Naive B cell (primary cell): ENCODE measurements at places on chromosomes 6 and 20. TPM values are rescaled to one million over a fixed set of nuclear protein-coding genes. Genes with fewer than 3 reads are reported as not detected.

DNA sequence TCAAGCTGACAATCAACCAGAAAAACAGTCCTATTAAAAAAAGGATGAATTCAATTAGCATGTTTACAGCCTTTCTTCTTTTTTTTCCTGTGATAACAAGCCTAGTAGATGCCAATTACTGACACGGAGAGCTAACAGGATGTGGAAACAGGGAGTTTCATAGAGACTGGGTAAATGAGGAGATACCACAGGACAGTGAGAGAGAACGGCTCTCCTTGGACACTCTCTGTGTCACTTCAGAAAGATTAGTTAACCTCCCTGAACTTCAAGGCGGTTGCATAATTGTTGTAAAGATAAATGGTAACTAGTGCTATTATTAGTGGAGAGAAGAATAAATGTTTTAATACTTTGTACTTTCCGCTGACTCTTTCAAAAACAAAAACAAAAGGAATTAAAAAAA is 14.8 kb downstream of the SLC17A5 start:
- no peak overlapping the region for H3K27ac ChIP-seq
- no peaks in the 10 kb centered on the region for H3K27me3 ChIP-seq
- no peak overlapping the region for H3K4me3 ChIP-seq
- H3K4me1 ChIP-seq, result no peaks in the 10 kb centered on the region
- H3K36me3 ChIP-seq, result peaks cover 16% of the 10 kb centered on the region
- no peak for DNase-seq

- peaks cover 37% of the 10 kb centered on the region for H3K4me1 ChIP-seq
- no peaks in the 10 kb centered on the region for H3K36me3 ChIP-seq
- no peaks in the 10 kb centered on the region for H3K27me3 ChIP-seq
Measured at GRCh38 chr20:62929051-62929538, 2.8 kb upstream of the DIDO1 start.

GRCh38 chr6:155419161-155419560 is 36.5 kb downstream of the NOX3 start:
- DNase-seq, result no peak
- peak overlapping the region; percentile 97 for H3K27ac ChIP-seq
- H3K4me3 ChIP-seq, result peak overlapping the region; percentile 99
- peaks cover 52% of the 10 kb centered on the region for H3K4me1 ChIP-seq
- H3K27me3 ChIP-seq, result no peaks in the 10 kb centered on the region

DNA sequence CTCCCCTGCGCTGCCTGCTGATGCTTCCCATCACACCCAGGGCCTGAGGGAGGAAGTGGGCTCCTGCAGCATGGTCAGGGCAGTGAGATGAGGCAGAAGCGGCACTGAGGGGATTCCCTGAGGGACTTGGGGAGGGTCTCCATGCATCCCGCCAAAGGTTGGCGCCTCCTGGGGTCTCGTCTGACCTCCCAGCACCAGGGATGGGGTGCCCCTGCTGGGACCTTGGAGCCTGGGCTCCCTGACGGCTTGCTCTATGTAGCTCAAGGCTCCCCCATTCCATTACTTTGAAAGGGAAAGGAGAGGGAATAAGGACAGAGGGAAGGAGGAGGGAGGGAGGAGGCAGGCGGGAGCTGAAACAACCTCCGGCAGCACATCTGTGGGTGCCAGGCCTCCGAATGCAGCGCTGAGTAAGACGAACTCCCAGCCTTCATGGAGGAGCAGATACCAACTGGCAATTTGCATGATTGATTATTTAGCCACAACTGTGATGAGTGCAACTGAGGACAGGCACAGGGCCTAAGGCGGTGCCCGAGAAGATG is 259.3 kb downstream of the ERMARD start:
- H3K36me3 ChIP-seq, result no peaks in the 10 kb centered on the region
- H3K27ac ChIP-seq, result no peak overlapping the region
- peaks cover 37% of the 10 kb centered on the region for H3K27me3 ChIP-seq
- H3K4me3 ChIP-seq, result no peak overlapping the region
- DNase-seq, result no peak

GRCh38 chr6:129312880-129313279 is 397.1 kb downstream of the ARHGAP18 start:
- H3K27me3 ChIP-seq, result no peaks in the 10 kb centered on the region
- H3K36me3 ChIP-seq, result no peaks in the 10 kb centered on the region
- DNase-seq, result no peak
- H3K27ac ChIP-seq, result no peak overlapping the region

DNA sequence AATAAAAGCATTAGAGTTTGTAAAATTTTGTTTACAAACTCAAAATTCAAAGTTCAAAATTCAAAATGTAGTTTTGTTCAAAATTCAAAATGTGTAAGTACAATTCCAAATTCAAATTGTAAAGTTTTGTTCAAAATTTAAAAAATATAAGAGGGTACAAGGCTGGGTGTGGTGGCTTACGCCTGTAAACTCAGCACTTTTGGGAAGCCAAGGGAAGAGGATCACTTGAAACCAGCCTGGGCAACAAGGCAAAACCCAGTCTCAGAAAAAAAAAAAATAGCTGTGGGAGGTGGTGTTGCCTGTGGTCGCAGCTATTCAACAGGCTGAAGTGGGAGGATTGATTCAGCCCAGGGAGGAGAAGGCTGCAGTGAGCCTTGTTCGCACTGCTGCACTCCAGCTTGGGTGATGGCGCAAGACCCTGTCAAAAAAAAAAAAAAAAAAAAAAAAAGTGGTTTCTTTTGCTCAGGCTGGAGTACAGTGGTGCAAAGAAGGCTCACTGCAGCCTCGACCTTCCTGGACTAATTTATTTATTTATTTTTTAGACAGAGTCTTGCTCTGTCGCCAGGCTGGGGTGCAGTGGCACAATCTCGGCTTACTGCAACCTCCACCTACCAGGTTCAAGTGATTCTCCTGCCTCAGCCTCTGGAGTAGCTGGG is 5.4 kb upstream of the ZBTB12 start:
- H3K36me3 ChIP-seq, result no peaks in the 10 kb centered on the region
- no peak overlapping the region for H3K27ac ChIP-seq
- DNase-seq, result no peak
- H3K27me3 ChIP-seq, result peaks cover 6% of the 10 kb centered on the region

GRCh38 chr20:63312690-63313348 is 19.8 kb downstream of the COL20A1 start:
- no peaks in the 10 kb centered on the region for H3K36me3 ChIP-seq
- H3K4me1 ChIP-seq, result peaks cover 4% of the 10 kb centered on the region
- H3K27me3 ChIP-seq, result no peaks in the 10 kb centered on the region
- no peak overlapping the region for H3K4me3 ChIP-seq
- H3K27ac ChIP-seq, result no peak overlapping the region

DNA sequence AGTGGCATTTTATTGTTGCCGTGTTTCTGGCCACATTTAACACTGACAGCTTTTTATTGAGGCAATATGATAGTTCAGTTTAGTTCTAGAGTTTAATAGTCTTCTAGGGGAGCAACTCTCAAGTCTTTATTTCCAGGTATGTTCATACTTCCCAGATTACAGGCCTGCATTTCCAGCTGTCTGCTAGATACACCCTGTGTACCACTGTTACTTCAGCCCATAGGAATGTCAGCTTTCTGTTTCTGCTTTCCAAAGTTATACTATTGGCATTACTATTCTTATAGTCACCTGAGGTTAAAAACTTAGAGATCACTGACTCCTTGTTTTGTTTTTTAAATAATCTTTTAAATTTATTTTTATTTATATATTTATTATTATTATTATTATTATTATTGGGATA is 7.6 kb downstream of the ZNF451 start:
- peaks cover 29% of the 10 kb centered on the region for H3K36me3 ChIP-seq
- H3K27ac ChIP-seq, result no peak overlapping the region
- no peak for DNase-seq
- no peaks in the 10 kb centered on the region for H3K27me3 ChIP-seq

DNA sequence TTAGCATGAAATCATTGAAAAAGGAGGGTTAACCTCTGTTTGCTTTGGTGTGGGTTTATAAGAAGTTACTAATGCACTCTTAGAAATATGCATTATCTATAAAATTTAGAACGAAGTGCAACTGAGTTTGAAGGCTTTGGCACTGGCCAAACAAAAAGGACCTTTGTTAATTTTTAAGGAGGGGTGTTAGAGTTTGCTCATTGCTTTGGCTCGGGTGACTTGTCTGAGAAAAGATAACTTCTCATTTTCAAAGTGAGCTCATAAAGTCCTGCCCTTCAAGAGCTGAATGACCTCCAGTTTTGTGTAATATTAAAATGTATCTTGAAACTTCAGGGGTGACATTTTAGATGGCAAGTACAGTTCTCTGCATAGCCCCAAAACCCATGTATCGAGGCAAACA is 25.9 kb downstream of the NEDD9 start:
- H3K27ac ChIP-seq, result peak overlapping the region; percentile 73
- H3K27me3 ChIP-seq, result no peaks in the 10 kb centered on the region
- H3K4me3 ChIP-seq, result no peak overlapping the region

GRCh38 chr6:67887419-67887746 is 747.7 kb upstream of the ADGRB3 start:
- no peaks in the 10 kb centered on the region for H3K27me3 ChIP-seq
- no peaks in the 10 kb centered on the region for H3K36me3 ChIP-seq
- H3K4me3 ChIP-seq, result no peak overlapping the region
- H3K4me1 ChIP-seq, result no peaks in the 10 kb centered on the region

DNA sequence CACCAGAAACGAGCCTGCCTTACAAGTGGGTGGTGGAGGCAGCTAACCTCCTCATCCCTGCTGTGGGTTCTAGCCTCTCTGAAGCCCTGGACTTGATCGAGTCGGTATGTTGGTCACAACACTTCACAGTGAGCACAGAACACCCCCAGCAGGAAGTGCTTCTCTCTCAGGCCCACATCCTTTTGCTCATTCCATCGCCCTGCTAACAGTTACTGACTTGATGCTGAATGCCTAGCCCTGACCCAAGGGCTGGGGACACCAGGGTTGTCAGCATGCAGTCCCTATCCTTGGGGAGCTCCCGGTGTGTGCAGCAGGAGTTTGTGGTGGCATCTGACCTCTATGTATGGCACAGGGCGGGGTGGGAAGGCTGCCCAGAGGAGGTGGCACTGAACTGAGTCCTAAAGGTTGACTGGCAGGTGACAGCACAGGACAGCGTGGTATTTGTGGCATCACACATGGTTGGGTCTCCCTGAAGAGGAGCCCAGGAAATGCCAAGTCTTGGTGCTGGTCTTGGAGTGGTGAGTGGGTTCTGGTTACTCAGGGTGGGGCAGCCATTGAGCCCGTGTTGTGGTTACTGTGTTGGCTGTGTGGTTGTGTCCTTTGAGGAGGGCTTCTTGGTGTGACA is 26.7 kb downstream of the GTSF1L start:
- DNase-seq, result no peak
- peak overlapping the region; percentile 18 for H3K27ac ChIP-seq
- H3K4me1 ChIP-seq, result peaks cover 2% of the 10 kb centered on the region
- no peaks in the 10 kb centered on the region for H3K27me3 ChIP-seq
- no peak overlapping the region for H3K4me3 ChIP-seq
- peaks cover 6% of the 10 kb centered on the region for H3K36me3 ChIP-seq

DNA sequence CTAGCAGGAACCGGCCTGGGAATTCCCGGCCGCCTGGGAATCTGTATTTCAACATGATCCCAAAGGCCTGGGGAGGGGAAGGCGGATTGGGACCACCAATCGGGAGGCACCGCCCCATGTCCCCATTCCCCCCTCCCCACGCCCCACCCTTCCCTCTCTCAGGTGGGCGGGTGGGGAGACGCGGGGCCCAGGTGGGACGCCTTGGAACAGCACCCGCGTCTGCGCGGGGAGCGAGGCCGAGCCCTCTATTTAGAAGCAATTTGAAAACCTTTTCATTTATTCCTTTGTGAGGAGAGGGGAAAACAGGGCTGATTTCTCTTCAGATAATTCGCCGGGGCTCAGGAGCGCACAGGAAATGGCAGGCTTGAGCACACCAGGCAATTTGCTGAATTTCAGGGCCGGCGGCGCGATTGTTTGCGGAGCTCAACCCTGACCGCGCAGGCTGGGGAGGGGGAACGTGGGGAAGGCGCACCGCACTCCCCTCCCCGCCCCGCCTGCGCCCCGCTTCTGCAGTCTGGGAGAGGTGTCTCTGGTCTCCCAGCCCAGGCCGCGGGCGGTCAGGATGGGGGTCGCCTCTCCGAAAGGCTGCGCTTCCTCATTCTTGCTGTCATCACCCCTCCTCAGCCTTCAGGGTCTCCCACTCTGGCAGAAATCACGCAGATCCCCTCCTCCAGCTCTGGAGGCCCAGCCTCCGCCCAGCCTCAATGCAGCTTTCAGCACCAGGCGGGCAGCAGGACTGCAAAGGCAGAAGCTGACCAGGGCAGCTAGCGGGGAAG is 170.0 kb downstream of the GRM4 start:
- no peak overlapping the region for H3K27ac ChIP-seq
- H3K27me3 ChIP-seq, result peaks cover 54% of the 10 kb centered on the region
- H3K4me3 ChIP-seq, result no peak overlapping the region
- DNase-seq, result no peak
- no peaks in the 10 kb centered on the region for H3K36me3 ChIP-seq

DNA sequence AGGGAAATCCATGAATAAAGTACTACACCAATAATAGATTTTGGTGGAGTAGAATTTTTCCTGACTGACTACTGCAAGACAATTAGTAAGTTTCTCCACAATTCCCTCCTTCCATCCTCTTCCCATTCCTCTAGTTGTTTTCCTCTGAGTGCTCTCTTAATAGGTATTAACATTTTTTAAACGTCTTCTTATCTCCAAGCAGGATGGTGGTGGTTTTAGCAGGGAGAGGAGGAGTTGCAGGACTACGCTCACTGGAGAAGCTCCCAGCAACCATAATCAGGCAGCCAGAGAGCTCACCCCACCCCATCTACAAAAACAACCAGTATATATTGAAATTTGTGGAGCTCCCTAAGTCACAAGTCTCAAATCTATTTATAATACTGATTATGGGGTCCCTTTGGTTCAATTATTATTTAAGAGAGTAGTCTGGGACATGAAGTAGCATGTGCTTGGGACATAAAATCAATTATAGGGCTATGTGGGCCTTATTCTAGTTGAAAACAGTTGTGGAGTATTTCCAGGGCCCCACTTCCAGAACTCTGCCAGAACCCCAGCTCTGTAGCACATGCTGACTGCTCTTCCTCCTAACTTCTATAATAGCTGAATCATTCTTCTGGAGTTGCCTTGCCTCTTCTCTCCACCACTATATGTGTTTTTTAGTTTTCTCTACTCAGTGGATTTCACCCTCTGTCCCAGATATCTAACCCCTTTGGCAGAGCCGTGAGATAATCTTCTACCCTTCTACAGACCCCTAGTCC is 49.8 kb downstream of the MYB start:
- no peak overlapping the region for H3K4me3 ChIP-seq
- H3K4me1 ChIP-seq, result no peaks in the 10 kb centered on the region
- H3K27me3 ChIP-seq, result no peaks in the 10 kb centered on the region
- H3K36me3 ChIP-seq, result no peaks in the 10 kb centered on the region
- no peak overlapping the region for H3K27ac ChIP-seq

DNA sequence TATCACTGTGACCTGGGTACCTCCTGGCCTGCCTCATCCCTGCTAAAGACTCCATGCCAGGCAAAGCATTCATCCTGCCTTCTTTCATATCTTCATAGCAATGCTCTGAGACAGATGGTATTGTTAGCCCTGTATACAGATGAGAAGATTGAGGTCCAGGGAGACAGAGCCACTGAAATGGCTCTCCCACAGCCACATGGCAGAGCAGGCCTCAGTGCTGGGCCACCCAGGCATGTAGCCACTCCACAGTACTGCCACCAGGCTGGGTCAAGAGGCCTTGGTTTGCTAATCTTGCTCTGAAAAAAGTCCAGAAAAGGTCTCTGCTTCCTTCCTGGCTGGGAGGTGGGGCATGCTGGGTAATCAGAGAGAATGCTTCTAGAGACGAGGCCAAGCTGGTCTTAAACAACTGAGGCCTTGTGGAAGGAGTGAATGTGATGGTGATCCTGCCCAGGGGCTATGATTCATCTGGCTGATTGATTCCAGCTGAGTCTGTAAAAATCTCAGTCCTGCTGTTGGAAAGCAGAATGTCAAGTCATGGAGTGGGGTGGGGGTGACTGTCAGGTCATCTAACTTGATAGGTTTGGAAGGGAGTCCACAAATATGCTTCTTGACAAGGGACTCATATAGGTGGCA is 29.8 kb downstream of the HM13 start:
- DNase-seq, result no peak
- peaks cover 10% of the 10 kb centered on the region for H3K36me3 ChIP-seq
- no peaks in the 10 kb centered on the region for H3K27me3 ChIP-seq
- no peak overlapping the region for H3K27ac ChIP-seq

Gene HLA-DOA
- polyA plus RNA-seq, result 432 TPM

Gene RPRD1B
- 4.2 TPM for polyA plus RNA-seq

Gene MYMX
- polyA plus RNA-seq, result not detected
